ENCODE measurements at places on chromosomes 11 and 22. TPM values are rescaled to one million over a fixed set of nuclear protein-coding genes. Genes with fewer than 3 reads are reported as not detected.

SPTBN2 gene
- not detected for polyA plus RNA-seq

MMP8 gene
- polyA plus RNA-seq: not detected

HBE1 gene
- polyA plus RNA-seq: not detected

PPP1CA gene
- 350 TPM for polyA plus RNA-seq

OR6T1 gene
- not detected for polyA plus RNA-seq

GVQW3 gene
- polyA plus RNA-seq: 2.1 TPM

MS4A2 gene
- not detected for polyA plus RNA-seq

OR51B2 gene
- polyA plus RNA-seq: not detected

ACRV1 gene
- polyA plus RNA-seq: not detected

BBOX1 gene
- not detected for polyA plus RNA-seq

TBX10 gene
- not detected for polyA plus RNA-seq

OR2AG1 gene
- not detected for polyA plus RNA-seq

SF3A1 gene
- polyA plus RNA-seq: 115 TPM

CLMP gene
- polyA plus RNA-seq: 0.20 TPM

NKAPD1 gene
- polyA plus RNA-seq: 10.9 TPM

OR51E1 gene
- polyA plus RNA-seq: not detected

AP1B1 gene
- 22.7 TPM for polyA plus RNA-seq

ANKK1 gene
- polyA plus RNA-seq: 0.61 TPM

TSPAN32 gene
- 23.9 TPM for polyA plus RNA-seq

LPXN gene
- polyA plus RNA-seq: 215 TPM

CASP12 gene
- not detected for polyA plus RNA-seq

WEE1 gene
- polyA plus RNA-seq: 0.44 TPM

SOX10 gene
- polyA plus RNA-seq: not detected

ARHGEF17 gene
- not detected for polyA plus RNA-seq

PKDREJ gene
- polyA plus RNA-seq: not detected

SMTN gene
- 1.1 TPM for polyA plus RNA-seq

C11orf42 gene
- not detected for polyA plus RNA-seq

SAA1 gene
- not detected for polyA plus RNA-seq

TSGA10IP gene
- polyA plus RNA-seq: not detected

PIK3C2A gene
- 8.2 TPM for polyA plus RNA-seq

TMEM25 gene
- 30.9 TPM for polyA plus RNA-seq

PGM2L1 gene
- 5.9 TPM for polyA plus RNA-seq

SELENOH gene
- 382 TPM for polyA plus RNA-seq

PARVB gene
- polyA plus RNA-seq: 0.18 TPM

OR5P2 gene
- polyA plus RNA-seq: not detected

RNF26 gene
- polyA plus RNA-seq: 50.3 TPM

KMT5B gene
- 42.2 TPM for polyA plus RNA-seq

ELMOD1 gene
- polyA plus RNA-seq: not detected

TEAD1 gene
- polyA plus RNA-seq: not detected

MMP13 gene
- polyA plus RNA-seq: not detected

TTC17 gene
- 62.3 TPM for polyA plus RNA-seq

APOL5 gene
- polyA plus RNA-seq: not detected

FIBIN gene
- polyA plus RNA-seq: not detected

H19 gene
- not detected for polyA plus RNA-seq

TYR gene
- not detected for polyA plus RNA-seq

JAML gene
- polyA plus RNA-seq: 195 TPM

OR10G4 gene
- not detected for polyA plus RNA-seq
